ENCODE measurements at places on chromosomes 3 and 15. TPM values are rescaled to one million over a fixed set of nuclear protein-coding genes. Genes with fewer than 3 reads are reported as not detected.
A peak's percentile ranks its signal among the peaks of the same experiment; 100 is the strongest.

DNA sequence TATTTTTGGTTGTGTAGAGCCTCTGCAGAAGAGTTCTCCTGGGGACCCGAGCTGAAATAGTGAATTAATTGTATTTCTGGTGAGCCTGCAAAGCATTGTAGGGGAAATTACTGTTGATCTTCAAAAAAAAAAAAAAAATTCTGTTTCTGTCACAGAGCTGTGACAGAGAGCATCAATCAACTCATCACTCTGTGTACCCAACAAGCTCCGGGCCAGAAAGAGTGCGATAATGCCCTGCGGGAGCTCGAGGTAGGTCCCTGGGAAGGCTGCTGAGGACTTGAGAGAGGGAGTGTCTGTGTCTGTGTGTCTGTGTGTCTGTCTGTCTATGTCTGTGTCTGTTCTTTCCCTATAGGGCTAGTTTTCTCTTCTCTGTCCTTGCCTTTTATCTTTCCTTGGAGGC, 294.4 kb upstream of the TPM1 start:
- H3K4me1 ChIP-seq = no peaks in the 10 kb centered on the region
- no peaks in the 10 kb centered on the region for H3K36me3 ChIP-seq
- H3K27ac ChIP-seq = no peak overlapping the region
- H3K27me3 ChIP-seq = no peaks in the 10 kb centered on the region
- H3K4me3 ChIP-seq = no peak overlapping the region

DNA sequence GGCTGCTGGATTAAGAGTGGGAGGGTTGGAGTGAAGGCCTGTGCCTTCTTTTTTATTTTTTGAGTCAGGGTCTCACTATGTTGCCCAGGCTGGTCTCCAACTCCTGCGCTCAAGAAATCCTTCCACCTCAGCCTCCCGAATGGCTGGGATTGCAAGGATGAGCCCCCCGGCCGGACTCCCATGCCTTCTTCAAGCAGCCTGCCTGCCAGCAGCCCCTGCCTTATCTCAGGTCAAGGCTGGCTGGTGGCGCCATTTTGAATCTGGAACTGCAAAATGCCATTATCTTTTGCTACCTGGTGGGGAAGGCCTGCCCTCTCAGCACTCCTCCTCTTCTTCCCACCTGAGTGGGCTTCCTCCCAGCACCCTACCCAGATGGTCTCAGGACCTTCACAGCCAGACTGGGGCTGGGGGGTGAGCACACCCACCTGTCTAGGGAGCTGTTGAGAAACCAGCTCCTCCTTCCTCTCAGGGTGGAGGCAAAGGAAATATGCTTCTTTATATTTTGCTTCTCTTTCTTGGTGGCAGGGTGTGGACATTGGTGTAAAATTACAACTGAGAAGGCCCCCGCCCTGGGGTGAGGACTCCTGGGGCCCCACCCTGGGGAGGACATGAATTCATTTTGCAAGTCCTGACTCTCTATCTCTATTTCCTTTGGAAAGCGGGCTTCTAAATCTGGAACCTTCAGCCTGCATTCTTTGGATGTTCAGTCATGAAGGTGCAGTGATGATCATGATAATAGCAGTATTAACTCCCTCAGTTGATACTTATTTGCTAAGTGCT, 7.7 kb upstream of the FLNB start:
- peaks cover 32% of the 10 kb centered on the region for H3K4me1 ChIP-seq
- H3K27me3 ChIP-seq = no peaks in the 10 kb centered on the region
- no peak overlapping the region for H3K4me3 ChIP-seq
- DNase-seq = no peak
- H3K27ac ChIP-seq = peak overlapping the region; percentile 22

DNA sequence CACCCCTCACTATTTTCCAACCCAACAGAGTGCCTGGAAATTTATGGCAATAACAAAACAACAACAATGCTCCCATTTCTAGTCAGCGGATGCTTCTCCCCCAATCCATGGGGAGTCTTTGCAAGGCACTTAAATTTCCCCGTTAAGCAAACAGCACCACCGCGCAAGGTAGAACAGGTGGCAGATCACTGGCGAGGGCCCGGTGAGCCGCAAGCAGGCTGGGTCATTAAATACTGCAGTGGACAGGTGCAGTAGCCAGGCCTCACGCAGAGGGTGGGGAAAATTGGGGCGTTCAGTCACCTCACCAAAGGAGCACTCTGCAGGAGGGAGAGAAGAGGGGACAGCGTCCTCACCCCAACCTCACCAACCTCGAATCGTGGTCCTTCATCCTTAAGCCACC, 147.5 kb downstream of the NTRK3 start:
- no peaks in the 10 kb centered on the region for H3K4me1 ChIP-seq
- no peak for DNase-seq
- no peak overlapping the region for H3K27ac ChIP-seq
- H3K4me3 ChIP-seq = no peak overlapping the region

DNA sequence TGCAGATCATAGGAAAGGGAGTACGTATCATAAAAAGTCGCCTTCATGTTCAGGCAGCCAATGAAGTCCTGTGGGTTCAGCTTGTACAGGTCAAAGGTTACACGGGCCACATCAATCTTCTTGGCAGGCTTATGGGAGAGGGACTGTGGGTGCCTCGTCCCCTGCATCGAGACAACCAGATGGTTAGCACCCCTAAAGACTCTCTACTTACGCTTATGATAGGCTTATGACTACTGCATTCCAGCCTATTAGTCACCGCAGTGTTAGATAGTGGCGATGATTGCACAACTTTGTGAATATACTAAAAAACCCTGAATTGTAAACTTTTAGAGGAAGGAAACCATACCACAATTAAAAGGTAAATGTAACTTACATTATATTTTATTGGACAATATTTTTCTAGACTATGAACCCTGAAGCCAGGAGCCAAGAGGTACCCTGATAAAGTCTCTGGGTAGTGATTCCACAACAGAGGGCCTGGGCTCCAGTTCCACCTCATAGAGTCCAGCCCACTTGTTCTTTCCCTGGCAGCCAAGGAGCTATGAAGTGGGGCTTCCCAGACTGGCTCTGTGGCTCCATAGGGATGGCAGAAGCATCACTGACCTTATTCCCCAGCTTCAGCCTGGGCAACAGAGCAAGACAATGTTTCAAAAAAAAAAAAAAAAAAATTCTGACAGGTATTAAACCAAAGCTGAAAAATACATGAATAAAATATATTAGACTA, 2.5 kb upstream of the FANCD2 start:
- no peak overlapping the region for H3K27ac ChIP-seq
- no peaks in the 10 kb centered on the region for H3K27me3 ChIP-seq
- H3K4me1 ChIP-seq = no peaks in the 10 kb centered on the region
- H3K4me3 ChIP-seq = no peak overlapping the region
- DNase-seq = no peak

DNA sequence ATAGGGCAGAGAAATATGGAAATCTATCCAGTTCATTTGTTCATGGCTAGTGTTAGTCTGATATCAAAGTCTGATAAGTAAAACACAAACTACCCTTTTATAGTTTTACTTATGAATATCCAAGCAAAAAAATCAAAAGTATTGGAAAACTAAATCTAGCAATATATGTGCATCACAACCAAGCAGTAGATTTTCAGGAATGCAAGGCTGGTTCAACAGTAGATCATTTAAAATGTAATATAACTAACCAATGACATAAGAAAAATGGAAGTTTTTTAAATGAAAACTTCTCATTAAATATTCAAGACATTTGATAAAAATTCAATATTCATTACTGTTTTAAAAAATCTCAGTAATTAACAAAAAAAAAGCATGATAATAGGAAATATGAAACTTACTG, 12.8 kb upstream of the AQP9 start:
- peaks cover 12% of the 10 kb centered on the region for H3K27me3 ChIP-seq
- H3K4me3 ChIP-seq = no peak overlapping the region
- DNase-seq = no peak
- no peaks in the 10 kb centered on the region for H3K36me3 ChIP-seq
- H3K27ac ChIP-seq = no peak overlapping the region

DNA sequence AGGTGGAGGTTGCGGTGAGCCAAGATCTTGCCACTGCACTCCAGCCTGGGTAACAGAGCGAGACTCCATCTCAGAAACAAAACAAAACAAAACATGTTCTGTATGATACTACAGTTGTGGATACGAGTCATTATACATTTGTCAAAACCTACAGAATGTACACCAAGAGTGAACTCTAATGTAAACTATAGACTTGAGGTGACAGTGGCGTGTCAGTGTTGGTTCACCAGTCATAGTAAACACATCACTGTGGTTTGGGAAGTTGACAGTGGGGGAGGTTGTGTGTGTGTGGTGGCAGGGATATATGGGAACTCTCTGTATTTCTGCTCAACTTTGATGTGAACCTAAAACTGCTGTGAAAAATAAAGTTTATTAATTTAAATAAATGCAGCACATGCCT, 33.0 kb upstream of the GNB5 start:
- peaks cover 44% of the 10 kb centered on the region for H3K36me3 ChIP-seq
- H3K4me3 ChIP-seq = no peak overlapping the region
- no peak overlapping the region for H3K27ac ChIP-seq
- no peaks in the 10 kb centered on the region for H3K4me1 ChIP-seq
- no peaks in the 10 kb centered on the region for H3K27me3 ChIP-seq

GRCh38 chr3:41710646-41711388, 251.1 kb downstream of the ULK4 start:
- H3K36me3 ChIP-seq = no peaks in the 10 kb centered on the region
- H3K27ac ChIP-seq = no peak overlapping the region
- DNase-seq = no peak

- H3K27me3 ChIP-seq = no peaks in the 10 kb centered on the region
- H3K4me3 ChIP-seq = no peak overlapping the region
- DNase-seq = peak; percentile 25
- H3K36me3 ChIP-seq = no peaks in the 10 kb centered on the region
Observed at GRCh38 chr3:148226246-148226645, 471.5 kb upstream of the AGTR1 start.

DNA sequence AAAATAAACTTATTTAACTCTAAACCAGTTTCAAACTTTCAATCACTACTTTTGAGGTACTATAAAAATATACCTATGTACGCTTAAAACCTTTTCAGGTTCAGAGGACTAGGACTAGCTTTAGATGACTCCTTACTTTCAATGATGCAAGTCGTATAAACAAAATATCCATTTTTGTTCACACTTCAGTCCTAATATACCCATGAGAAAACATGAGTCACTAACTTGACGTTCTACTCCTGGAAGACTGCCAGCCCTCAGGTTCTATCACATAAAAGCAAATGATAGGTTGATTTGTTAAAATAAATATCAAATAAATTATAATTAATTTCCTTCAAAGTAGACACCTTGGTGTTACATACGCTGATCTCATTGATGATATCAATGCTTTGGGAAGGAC, 10.6 kb upstream of the P3H2 start:
- DNase-seq = peak; percentile 67
- no peaks in the 10 kb centered on the region for H3K36me3 ChIP-seq
- H3K27me3 ChIP-seq = no peaks in the 10 kb centered on the region
- H3K27ac ChIP-seq = no peak overlapping the region
- peaks cover 27% of the 10 kb centered on the region for H3K4me1 ChIP-seq

- DNase-seq = no peak
- no peak overlapping the region for H3K4me3 ChIP-seq
- H3K4me1 ChIP-seq = peaks cover 3% of the 10 kb centered on the region
- H3K36me3 ChIP-seq = peaks cover 7% of the 10 kb centered on the region
- H3K27me3 ChIP-seq = no peaks in the 10 kb centered on the region
Observed at GRCh38 chr3:130973406-130973805, 53.2 kb downstream of the ASTE1 start.

DNA sequence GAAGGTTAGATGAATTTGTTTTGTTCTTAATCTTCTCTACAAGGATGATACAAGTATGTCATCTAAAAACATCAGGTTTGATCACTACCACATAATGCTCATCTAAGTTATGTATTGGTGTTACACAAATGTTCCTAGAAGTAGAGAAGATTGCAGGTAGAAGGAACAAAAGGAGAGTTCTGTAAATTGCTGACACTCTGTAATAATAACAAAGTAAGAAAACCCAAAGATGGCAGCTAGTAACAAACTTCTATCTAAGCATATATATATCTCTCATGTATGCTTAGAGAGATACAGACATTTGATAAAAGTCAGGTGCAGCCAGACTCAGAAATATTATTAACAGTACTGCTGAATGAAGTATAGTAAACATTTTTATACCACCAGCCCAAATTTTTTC, 20.2 kb upstream of the CFAP44 start:
- H3K36me3 ChIP-seq = peaks cover 8% of the 10 kb centered on the region
- no peak overlapping the region for H3K4me3 ChIP-seq

DNA sequence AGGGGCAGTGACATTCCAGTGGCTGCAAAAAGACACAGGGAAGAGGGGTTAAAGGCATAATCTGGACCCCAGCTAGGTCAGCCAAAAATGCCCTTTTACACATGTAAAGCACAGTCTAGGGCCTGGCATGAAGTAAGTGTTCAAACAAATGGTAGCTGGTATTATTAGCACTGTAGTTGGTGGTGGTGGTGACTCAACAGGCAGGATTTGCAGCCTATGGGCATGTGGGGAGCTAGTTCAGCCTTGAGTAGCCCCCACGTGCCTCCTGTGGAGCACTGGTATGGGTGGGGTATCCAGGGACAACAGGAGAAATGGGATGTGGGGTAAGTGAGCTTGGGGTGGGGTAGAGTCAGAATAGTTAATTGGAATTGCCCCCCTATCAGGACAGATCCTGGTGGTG, 27.6 kb downstream of the DNASE1L3 start:
- H3K4me3 ChIP-seq = no peak overlapping the region
- peaks cover 6% of the 10 kb centered on the region for H3K36me3 ChIP-seq
- H3K4me1 ChIP-seq = peaks cover 29% of the 10 kb centered on the region
- H3K27me3 ChIP-seq = no peaks in the 10 kb centered on the region
- no peak for DNase-seq
- no peak overlapping the region for H3K27ac ChIP-seq

DNA sequence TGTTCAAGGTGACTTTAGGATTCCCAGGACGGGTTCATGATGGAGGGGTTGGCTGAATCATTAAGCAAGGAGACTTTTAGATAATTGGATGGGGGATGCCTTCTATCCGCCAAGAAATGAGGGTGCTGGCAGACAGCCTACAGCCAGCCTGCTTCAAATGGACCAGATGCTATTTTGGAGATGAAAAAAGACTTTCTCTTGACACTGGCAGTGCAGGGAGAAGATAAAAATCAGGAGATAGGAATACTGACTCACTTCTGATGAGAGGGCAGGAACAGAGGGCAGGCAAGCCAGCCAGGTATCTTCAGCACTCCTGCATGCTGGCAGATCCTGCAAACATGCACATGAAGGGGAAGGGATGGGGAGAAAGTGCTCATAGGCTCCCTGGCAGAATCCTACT, 7.7 kb upstream of the SYN2 start:
- no peaks in the 10 kb centered on the region for H3K36me3 ChIP-seq
- no peak overlapping the region for H3K4me3 ChIP-seq
- H3K27ac ChIP-seq = no peak overlapping the region
- DNase-seq = no peak

DNA sequence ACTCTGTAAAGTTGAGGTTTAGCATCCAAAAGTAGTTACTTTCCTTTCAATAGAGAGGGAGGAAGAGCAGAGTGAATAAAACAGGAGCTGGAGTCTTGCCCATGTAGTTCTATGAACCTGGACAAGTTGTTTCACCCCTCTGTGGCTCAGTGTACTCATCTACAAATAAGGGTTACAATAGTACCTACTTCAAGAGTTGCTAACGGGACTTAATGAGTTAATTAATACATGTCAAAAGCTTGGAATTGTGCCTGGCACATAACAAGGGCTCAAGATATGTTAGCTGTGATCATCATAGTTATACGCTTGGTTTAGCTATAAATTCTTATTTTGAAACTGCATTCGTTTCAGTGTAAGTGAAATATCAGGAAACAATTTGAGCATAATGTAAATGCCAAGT, 388.5 kb upstream of the THBS1 start:
- DNase-seq = no peak
- H3K27ac ChIP-seq = peak overlapping the region; percentile 4
- H3K27me3 ChIP-seq = no peaks in the 10 kb centered on the region
- peaks cover 5% of the 10 kb centered on the region for H3K36me3 ChIP-seq
- H3K4me1 ChIP-seq = peaks cover 28% of the 10 kb centered on the region

POLQ gene
- 13.7 TPM for total RNA-seq

LMOD3 gene
- total RNA-seq = not detected

RFTN1 gene
- 1.8 TPM for total RNA-seq

DAPK2 gene
- total RNA-seq = 1.1 TPM

ATP2B2 gene
- total RNA-seq = not detected

HTR3E gene
- not detected for total RNA-seq

SLC9C1 gene
- total RNA-seq = not detected

Measured in Calu3 (cell line).